Muscle of leg (tissue), 16 donors: ENCODE measurements at places on chromosomes 16 and 17. TPM values are rescaled to one million over a fixed set of nuclear protein-coding genes. Genes with fewer than 3 reads are reported as not detected.

The C17orf50 gene
- not detected for total RNA-seq

The TTYH2 gene
- 35.5 TPM for total RNA-seq

The CAMKK1 gene
- 6.3 TPM for total RNA-seq

The PPP1R27 gene
- total RNA-seq: 43.4 TPM

The CX3CL1 gene
- total RNA-seq: 2.5 TPM

The GNAO1 gene
- total RNA-seq: 0.49 TPM

The ITGAD gene
- 0.04 TPM for total RNA-seq

The MRC2 gene
- 136 TPM for total RNA-seq

The CFAP97D1 gene
- under 0.01 TPM for total RNA-seq

The IRX6 gene
- 0.09 TPM for total RNA-seq

The COTL1 gene
- total RNA-seq: 20.9 TPM

The NKIRAS2 gene
- 35.0 TPM for total RNA-seq

The DRC7 gene
- total RNA-seq: 0.09 TPM

The ZNF385C gene
- 2.8 TPM for total RNA-seq

The KRTAP4-4 gene
- total RNA-seq: not detected

The CNGB1 gene
- 0.04 TPM for total RNA-seq

The ATP5PD gene
- total RNA-seq: 332 TPM

The ACSM5 gene
- total RNA-seq: 0.18 TPM

The TAC4 gene
- 0.75 TPM for total RNA-seq

The GRIN2A gene
- 0.18 TPM for total RNA-seq

The ZNF174 gene
- total RNA-seq: 8.3 TPM

The AGRP gene
- not detected for total RNA-seq

The HS3ST3A1 gene
- 2.3 TPM for total RNA-seq

The SLC35B1 gene
- total RNA-seq: 38.8 TPM

The TP53TG3F gene
- not detected for total RNA-seq

The PERCC1 gene
- total RNA-seq: 0.13 TPM

The LRRC37A3 gene
- total RNA-seq: 4.5 TPM

The KLHL36 gene
- 15.5 TPM for total RNA-seq

The RAB37 gene
- 0.53 TPM for total RNA-seq

The MYO1C gene
- 48.7 TPM for total RNA-seq

The STXBP4 gene
- 10.6 TPM for total RNA-seq

The ALDH3A2 gene
- 39.4 TPM for total RNA-seq

The OMG gene
- total RNA-seq: 0.13 TPM
